ENCODE measurements at places on chromosomes 2 and 18. TPM values are rescaled to one million over a fixed set of nuclear protein-coding genes. Genes with fewer than 3 reads are reported as not detected.

DNA sequence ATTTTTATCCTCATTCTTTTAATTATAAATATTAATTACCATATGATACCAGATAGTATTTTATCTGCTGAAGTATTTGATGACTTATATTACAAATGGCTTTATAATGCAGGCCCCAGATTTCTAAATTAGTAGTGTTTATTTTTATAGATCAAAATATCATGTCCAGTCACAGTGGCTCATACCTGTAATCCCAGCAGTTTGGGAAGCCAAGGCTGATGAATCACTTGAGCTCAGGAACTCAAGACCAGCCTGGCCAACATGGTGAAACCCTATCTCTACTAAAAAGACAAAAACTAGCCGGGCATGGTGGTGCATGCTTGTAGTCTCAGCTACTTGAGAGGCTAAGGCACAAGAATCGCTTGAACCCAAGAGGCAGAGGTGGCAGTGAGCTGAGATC lies 100.1 kb upstream of the ARHGAP15 start:
- no peak for DNase-seq

DNA sequence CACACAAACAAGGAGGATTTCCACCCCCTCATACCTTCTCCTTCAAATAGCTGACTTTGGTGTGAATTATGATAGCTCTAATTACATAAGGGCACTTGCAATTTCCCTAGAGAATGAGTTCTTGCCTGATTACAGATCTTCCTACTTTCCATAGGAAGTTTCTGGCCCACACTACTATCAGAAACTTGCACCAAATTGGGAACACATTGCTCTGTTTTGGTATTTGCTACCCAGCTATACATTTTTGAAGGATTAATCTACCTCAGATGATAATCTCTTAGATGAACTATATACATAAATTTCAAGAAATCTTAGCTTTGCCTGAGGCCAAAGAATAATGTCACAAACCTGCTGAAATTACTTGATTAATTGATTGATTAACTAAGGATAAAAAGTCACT lies 4.9 kb downstream of the DCC start:
- DNase-seq = no peak

- no peak for DNase-seq
Measured at GRCh38 chr2:8276026-8276425, 405.8 kb upstream of the ID2 start.

AFF3 gene
- not detected for total RNA-seq

ATRAID gene
- 86.6 TPM for total RNA-seq

BCL2 gene
- total RNA-seq = 0.05 TPM

Measured in HT-29 (cell line).